PC-9 (cell line): ENCODE measurements at places on chromosomes 11 and 22. TPM values are rescaled to one million over a fixed set of nuclear protein-coding genes. Genes with fewer than 3 reads are reported as not detected.

DNA sequence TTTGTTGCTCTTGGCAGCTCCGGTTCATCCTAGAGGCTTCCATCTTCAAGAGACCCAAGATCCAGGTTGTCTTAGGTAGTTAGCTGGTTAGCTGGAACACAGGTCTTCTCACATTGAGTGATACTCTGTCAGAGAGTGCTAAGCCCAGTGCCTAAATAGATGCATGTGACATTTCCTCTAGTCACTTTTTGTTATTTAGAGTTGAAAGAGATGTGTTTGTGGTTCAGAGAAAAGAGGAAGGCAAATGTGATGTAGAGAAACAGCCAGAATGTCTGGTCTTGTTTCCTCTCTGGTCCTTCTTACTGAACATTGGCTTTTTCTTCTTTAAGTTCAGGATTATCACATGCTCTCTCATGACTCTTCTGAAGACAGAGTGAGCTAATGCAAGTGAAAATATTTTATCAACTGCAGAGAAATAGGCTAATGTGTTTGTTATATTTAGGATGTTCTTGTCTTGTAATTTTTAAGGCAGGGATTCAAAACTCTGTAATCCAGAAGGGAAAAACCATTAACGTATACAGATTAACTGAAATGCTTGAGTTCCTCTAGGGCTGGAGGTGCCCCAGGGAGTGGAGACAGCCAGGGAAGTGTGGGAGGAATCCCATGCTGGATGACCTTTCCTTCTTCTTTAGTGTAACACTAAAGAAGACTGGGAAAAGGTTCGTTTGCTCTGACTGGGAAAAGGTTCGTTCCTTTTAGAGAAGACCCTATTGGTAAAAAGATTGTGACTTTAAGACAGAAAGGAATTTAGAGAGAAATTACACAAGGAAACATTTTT lies 75.4 kb downstream of the SWAP70 start:
- peak overlapping the region; percentile 12; the same call in 1 of the 2 replicates for H3K27ac ChIP-seq
- H3K36me3 ChIP-seq: no peaks in the 10 kb centered on the region
- DNase-seq: no peak
- H3K4me3 ChIP-seq: no peak overlapping the region
- no peaks in the 10 kb centered on the region for H3K27me3 ChIP-seq
- H3K4me1 ChIP-seq: no peaks in the 10 kb centered on the region

GRCh38 chr11:1397862-1398527 lies 8.3 kb downstream of the BRSK2 start:
- no peak overlapping the region for H3K4me3 ChIP-seq
- no peaks in the 10 kb centered on the region for H3K4me1 ChIP-seq
- peaks cover 29% of the 10 kb centered on the region for H3K27me3 ChIP-seq
- H3K36me3 ChIP-seq: no peaks in the 10 kb centered on the region

GRCh38 chr11:46295312-46296058 lies 18.0 kb downstream of the CREB3L1 start:
- peak; percentile 68 for DNase-seq
- no peaks in the 10 kb centered on the region for H3K36me3 ChIP-seq
- H3K4me3 ChIP-seq: peak overlapping the region; percentile 73
- peaks cover 68% of the 10 kb centered on the region for H3K4me1 ChIP-seq
- H3K27me3 ChIP-seq: no peaks in the 10 kb centered on the region
- H3K27ac ChIP-seq: peak overlapping the region; percentile 70

GRCh38 chr11:27574342-27574741 lies 67.8 kb upstream of the LIN7C start:
- DNase-seq: no peak
- H3K27me3 ChIP-seq: no peaks in the 10 kb centered on the region
- H3K4me3 ChIP-seq: no peak overlapping the region
- no peaks in the 10 kb centered on the region for H3K4me1 ChIP-seq

DNA sequence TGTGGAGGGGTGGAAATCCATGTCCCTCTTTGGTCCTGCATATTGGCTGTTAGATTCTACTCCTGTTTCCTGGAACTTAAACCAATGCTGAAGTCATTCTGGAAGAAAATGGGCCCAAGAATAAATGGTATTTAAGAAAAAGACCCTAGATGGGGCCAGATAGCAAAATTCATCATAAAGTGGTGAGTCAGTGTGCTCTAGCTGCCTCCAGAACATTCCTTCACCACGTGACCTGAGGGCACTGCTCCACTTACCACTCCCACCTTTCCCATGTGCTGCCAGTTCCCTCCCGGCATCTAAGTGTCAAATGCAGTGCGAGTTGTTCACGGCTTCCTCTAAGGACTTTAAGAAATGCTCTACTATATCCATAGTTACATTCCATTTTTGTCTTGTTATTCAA lies 30.9 kb upstream of the NAP1L4 start:
- DNase-seq: no peak
- H3K27me3 ChIP-seq: no peaks in the 10 kb centered on the region
- H3K4me1 ChIP-seq: no peaks in the 10 kb centered on the region; the same call in 1 of the 2 replicates
- H3K36me3 ChIP-seq: peaks cover 15% of the 10 kb centered on the region; the same call in 1 of the 2 replicates

DNA sequence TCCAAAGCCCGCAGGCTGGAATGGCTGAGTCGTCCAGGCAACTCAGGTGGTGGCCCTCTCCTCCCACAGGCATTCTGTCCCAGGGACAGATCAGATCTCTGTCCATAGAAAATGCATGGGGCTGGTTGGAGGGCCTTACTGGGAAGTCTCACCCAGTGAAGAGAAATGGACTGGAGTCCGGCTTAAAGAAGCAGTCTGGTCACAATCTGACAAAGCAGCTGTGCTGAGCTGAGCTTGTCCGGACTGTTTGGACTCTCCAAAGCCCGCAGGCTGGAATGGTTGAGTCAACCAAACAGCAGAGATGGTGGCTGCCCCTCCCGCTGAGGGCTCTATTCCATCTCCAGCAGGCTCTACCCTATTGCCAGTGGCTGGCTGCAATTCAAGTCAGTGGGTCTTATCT lies 14.4 kb upstream of the DEPDC7 start:
- H3K27me3 ChIP-seq: no peaks in the 10 kb centered on the region
- H3K36me3 ChIP-seq: no peaks in the 10 kb centered on the region
- H3K4me3 ChIP-seq: no peak overlapping the region
- DNase-seq: no peak
- H3K27ac ChIP-seq: no peak overlapping the region

DNA sequence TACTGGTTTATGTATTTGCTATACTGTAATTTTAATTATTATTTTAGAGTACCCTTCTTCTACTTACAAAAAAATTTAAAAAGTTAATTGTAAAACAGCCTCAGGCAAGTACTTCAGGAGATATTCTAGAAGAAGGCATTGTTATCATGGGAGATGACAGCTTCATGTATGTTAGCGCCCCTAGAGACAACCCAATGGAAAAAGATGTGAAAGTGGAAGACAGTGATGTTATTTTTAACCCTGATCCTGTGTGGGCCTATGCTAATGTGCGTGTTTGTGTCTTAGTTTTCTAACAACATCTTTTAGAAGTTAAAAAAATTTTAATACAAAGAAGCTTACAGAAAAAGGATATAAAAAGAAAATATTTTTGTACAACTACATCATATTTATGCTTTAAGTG lies 205.0 kb downstream of the FAM76B start:
- no peak overlapping the region for H3K27ac ChIP-seq
- H3K4me1 ChIP-seq: no peaks in the 10 kb centered on the region
- no peak overlapping the region for H3K4me3 ChIP-seq
- H3K36me3 ChIP-seq: no peaks in the 10 kb centered on the region
- no peak for DNase-seq

DNA sequence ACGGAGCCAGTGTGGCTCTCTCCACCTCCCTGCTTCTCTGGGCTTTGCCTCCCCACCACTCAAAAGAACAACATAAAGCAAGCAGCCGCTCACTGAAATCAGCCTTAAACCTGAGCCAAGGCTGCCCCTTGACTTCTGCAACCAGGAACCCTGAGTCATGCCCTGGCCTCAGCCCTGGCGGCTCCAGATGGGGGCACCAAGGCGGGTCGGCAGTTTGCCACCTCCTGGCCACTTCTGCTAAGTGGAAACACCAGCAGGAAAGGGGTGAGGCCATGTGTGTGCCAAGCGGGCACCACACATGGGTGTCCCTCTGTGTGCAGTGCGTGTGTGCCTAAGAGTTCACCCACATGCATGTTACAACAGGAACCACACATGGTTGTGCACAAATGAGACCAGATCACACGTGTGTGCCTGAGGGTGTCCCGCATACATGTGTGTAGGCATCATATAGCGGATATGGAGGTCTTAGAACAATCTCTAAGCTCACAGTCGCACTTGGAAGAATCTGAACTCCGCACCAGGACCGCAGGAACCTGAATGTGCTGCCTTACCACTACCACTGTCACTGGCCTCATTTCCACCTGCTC lies 221.2 kb downstream of the MN1 start:
- no peak overlapping the region for H3K27ac ChIP-seq
- no peak overlapping the region for H3K4me3 ChIP-seq
- peak; percentile 7 for DNase-seq

The ENTHD1 gene
- total RNA-seq: not detected in 2 replicates

The CNIH2 gene
- 5.5 and 6.8 TPM in 2 replicates for total RNA-seq

The RFPL2 gene
- not detected in 2 replicates for total RNA-seq

The OR52H1 gene
- not detected in 2 replicates for total RNA-seq

The TSGA10IP gene
- not detected in 2 replicates for total RNA-seq

The LRRC56 gene
- 5.0 and 6.3 TPM in 2 replicates for total RNA-seq

The MRGPRX4 gene
- total RNA-seq: not detected in 2 replicates

The RIMBP3C gene
- 0.13 and 0.15 TPM in 2 replicates for total RNA-seq
